Stimulated activated CD8-positive, alpha-beta memory T cell treated with anti-CD3 and anti-CD28 coated beads, Interleukin-15, amount 100 ng/mL, for 4 hours (primary cell): ENCODE measurements at places on chromosomes 11 and 22.

- DNase-seq: no peak
Measured at GRCh38 chr22:43477966-43478365, 66.2 kb downstream of the MPPED1 start.

- DNase-seq: no peak
Measured at GRCh38 chr11:109148669-109149068, 273.3 kb upstream of the C11orf87 start.

DNA sequence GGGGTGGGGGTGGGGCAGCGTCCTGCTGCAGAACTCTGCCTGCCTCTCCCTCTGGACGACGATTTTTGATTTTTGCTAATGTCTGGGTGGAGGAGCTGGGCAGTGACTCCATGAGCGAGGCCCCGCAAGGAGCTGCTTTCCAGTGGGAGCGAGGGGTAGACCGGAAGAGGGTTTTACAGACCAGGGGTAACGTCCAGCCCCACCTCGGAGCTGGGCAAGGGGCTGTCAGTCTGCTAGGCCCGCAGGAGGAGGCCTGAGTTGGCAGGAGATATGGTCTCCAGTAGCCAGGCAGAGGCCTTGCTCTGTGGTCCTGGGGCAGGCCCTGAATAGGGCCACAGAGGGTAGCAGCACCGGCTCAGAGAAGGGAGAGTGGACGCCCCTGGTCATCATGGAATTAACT is 9.0 kb downstream of the MAPK8IP2 start:
- no peak for DNase-seq

GRCh38 chr11:12144330-12145174 is 34.2 kb downstream of the MICAL2 start:
- no peak for DNase-seq

GRCh38 chr11:14054116-14055107 is 91.9 kb downstream of the SPON1 start:
- DNase-seq: no peak

DNA sequence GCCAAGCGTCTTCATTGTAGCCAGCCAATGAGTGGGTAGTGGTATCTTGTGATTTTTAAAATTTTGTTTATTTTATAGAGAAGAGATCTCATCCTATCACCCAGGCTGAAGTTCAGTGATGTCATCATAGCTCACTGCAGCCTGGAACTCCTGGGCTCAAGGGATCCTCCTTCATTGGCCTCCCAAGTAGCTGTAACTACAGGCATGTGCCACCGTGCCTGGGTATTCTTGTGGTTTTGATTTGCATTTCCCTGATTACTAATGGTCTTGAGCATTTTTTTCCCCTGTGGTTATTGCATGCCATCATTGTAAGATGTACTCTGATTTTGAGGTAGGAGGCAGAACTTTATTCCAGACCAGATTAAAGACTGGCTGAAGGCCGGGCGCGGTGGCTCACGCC is 2.4 kb upstream of the DENND6B start:
- DNase-seq: no peak

DNA sequence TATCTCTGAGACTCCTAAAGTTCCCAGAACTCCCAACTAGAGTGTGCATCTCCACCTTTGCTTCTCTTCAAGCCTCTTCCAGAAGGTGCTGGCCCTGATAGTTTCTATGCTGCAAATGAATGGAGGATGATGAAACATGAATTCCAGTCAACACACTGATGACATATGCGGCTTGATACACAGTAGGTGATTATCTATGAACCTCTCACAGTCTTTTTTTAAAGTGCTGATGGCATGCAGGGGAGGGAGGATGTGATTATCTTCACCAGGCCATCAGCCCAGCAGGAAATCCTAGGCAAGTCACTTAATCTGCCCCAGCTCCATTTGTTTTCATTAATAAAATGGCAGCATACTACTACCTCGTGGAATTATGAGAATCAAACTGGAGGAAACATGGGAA is 548.5 kb downstream of the SOX6 start:
- no peak for DNase-seq

GRCh38 chr11:66462010-66462409 is 4.7 kb upstream of the PELI3 start:
- no peak for DNase-seq

DNA sequence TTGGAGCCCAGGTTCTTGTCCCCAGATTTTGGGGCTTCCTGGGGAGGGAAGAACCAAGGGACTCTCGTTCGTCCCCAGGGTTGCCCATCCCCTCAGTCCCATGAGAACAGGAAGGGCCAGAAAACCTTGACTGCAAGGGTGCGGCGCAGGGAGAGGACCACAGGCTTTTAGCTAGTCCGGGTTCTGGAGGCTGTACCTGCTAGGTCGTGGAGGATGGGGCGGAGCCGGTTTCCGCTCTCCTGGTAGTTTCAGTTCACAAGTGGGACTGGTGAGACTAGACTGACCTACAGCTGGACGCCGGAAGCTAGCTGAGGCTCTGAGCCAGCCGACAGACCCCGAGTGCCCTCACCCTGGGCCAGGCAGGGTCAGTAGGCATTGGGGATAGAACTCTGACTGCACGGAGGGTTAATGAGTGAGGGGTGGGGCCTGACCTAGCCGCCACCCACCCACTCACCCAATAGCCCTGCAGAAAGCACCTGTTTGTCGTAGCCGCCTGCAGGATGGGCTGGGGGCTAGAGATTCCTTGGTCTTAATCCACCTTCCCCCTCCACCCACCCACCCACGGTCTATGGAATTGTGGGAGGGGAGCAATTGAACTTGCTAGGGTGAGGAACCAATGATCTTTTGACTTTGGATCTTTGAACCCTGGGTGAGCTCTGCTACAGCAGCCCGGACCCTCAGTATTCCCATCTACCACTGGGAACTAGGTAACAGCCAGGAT is 1.5 kb downstream of the MAFF start:
- no peak for DNase-seq

GRCh38 chr11:46761807-46762206 is 42.8 kb downstream of the F2 start:
- DNase-seq: no peak

DNA sequence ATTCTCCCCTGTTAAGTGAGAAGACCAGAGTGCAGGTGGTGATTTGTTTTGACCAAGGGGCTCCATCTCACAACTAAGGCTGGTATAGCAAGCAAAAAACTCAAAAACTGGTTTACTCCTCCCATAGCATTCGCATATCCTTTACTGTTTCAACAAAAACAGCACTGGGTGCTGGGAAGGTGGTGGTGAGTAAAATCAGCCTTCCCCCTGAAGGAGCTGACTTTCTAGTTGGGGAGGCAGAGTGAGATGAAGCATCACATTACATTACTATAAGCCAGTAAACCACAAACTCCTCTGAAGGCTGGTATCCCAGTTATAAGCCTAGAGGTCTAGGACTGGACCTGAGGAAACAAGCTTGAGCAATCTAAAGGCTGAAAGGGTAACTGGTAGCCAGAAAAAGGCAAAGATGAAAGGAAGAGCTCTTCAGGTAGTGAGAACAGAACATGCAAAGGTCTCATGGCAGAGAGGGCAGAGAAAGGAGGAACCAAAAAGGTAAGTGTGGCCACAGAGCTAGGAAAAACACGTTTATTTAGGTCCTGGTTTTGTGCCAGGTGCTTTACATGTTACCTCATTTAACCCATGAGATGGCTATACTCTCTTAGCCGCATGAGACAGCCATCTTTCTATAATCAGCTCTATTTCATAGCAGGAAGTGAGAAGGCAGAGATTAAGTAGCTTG is 22.3 kb downstream of the TMEM123 start:
- DNase-seq: no peak

DNA sequence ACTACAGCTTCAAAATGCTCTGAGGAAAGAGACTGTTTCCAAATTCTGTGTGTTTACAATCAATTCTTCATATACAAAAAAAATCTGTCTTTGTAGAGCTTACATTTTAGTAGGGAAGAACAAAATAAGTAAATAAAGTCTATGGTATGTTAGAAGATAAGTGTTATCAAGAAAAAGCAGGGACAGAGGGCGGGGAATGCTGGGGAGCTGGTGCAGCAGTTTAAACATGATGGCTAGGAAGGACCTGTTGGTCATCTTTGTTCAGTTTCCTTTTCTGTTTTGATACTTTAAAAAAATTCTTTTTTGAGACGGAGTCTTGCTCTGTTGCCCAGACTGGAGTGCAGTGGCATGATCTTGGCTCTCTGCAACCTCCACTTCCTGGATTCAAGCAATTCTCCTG is 16.1 kb downstream of the TMEM25 start:
- DNase-seq: no peak

DNA sequence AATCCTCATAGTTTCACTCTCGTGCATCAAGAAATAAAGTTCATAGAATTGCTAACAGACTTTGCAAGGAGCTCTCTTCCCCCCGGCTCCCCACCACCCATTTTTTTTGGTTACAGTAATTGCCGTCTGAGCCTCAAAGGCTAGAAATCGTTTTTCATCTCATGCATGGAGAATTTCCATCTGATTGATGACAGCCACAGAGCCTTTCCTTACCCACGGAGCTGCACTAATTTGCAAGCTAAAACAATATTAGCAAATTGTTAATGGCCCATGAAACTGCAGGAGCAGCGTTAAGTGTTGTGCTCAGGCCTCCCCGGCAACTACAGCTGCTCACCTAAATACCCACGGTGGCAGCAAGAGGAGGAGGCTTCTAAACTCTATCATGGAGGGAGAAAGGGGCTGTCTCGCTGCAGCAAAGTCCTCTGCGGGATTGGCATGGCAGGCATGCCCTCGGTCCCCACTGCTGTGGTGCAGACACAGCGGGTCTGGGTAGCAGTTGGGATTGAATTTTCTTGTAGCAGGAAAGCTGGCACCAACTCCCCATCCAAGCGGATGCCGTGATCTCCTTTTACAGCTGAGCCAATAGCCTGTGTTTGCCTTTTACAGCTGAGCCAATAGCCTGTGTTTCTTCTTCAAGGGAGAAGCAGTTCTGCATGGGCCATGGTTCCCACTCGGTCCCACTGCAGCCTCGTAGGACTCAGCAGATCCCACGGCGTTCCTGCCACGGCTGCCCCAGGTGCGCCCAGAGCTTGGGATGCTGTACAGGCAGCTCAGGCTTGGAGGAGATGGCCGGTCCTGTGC is 412.3 kb downstream of the BRD1 start:
- no peak for DNase-seq

- DNase-seq: no peak
Measured at GRCh38 chr22:23763579-23763945, 772 bp downstream of the C22orf15 start.

DNA sequence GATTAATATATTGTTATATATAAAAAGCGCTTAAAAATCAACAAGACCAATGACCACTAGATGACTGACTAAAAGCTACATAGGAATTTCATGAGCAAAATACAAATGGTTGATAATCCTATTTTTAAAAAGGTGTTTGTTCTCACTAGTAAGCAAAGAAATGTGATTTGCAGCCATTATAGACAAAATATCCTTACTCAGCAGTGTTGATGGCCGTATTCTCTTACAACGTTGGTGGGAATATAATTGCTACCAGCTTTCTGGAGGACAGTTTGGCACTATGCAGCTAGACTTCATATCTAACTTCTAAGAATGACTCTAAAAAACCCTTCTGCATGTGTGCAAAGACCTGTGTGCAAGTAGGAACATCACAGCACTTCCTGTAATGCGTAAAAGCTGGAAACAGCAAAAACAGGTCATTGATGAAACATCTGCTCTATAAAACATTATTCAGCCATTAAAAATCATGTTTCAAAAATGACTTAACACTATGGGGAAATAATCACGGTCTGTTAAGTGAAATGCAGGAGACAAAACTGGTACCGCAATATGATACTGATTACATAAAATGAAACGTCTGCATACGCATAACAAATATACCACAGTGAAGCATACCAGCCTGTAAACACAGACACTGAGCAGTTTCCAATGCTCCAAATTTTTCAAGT is 70.1 kb upstream of the LINC01488 start:
- no peak for DNase-seq

DNA sequence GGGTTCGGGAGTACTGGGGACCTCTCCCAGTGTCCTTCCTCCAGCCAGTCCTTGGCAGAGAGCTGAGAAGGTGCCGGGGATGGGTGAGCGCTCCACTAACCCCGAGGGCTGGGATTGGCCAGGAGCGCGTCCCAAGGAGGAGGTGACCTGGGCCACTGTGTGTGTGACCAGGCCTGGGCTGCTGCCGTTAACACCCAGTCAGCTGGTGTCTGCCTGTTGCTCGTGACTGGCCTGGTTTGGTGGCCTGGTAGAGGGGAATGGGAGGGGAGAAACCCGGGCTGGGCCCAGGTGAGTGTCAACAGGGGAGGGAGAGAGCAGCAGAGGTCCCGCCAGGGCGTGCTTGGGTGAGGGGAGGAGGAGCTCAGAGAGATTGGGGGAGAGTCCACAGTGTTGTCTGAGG is 29.9 kb upstream of the GRAMD4 start:
- DNase-seq: no peak

- no peak for DNase-seq
Measured at GRCh38 chr11:9941991-9942390, 278.1 kb downstream of the SWAP70 start.

DNA sequence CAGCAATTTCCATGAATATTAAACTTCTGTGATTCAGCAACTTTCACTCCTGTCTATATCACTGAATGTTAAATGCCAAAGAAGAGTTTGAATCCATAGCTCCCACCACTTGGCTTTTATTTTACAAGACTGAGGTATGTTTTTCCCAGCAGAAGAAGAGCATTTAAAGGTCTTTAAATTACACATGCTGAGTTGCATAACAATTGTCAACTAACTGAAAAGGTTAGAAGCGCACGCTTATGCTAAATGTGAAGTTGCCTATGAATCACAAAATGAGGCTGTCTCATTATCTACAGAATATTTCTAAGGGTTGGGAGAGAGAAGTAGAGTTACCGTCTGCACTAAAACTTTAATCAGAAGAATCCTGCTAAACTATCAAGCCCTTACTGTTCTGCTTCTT is 1086.3 kb downstream of the FAM181B start:
- DNase-seq: no peak

GRCh38 chr22:42758931-42759629 is 38.4 kb upstream of the A4GALT start:
- DNase-seq: no peak

DNA sequence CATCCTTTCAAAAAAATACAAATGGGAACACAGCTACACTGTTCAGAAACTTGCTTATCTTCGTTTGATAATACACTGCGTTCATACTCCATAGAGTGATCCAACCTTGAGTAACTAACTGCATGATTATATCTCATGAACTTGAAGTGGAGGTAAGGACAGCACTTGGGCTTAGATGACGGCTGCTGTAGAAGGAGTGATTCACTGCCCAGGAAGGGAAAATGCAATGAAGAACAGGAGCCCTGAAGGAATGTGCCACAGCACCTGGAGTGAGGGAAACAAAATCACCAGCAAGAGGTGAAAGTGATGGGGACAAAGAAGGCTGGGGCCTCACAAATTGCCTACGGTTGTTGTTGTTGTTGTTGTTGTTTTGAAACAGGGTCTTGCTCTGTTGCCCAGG is 44.1 kb upstream of the SC5D start:
- DNase-seq: no peak

DNA sequence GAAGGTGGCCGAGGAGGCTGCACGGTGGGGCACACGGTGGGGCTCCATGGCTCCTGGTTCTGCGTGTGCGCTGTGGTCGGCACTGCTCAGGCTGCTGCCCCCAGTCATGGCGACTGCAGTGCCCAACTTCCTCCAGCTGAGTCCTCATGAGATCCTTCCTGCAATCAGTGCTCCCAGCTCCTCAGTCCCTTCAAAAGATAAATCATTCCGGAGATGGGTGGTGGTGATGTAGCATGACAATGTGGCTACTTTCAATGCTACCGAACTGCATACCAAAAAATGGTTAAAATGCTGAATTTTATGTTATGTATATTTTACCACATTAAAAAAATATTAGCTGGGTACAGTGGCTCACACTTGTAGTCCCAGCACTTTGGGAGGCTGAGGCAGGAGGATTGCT is 14.1 kb upstream of the VPREB1 start:
- DNase-seq: no peak
